ENCODE measurements at places on chromosomes 7 and 10.

DNA sequence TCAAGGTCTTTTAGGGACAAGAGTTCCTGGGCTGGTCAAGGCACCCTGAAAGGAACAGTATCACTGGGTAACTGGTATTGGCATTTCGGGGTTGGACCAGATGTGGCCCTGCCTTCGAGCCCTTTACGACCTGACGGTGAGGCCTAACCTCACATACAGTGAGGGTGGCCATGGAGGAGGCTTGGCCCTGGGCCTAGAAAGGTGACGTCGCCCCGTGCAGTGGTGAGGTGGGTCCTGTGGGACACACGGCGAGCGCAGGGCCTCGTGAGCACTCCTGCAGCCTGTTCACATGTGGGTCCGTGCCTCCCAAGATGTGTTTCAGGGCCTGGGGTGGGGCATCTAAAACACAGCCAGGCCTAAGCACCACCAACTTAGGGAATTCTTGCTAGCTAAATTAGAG, 36.1 kb downstream of the CRHR2 start:
- DNase-seq: no peak

- DNase-seq: no peak
Observed at GRCh38 chr7:39509436-39509835, 56.8 kb upstream of the YAE1 start.

- peak; percentile 87 for DNase-seq
Observed at GRCh38 chr10:50260791-50261281, 9.5 kb upstream of the ASAH2 start.

DNA sequence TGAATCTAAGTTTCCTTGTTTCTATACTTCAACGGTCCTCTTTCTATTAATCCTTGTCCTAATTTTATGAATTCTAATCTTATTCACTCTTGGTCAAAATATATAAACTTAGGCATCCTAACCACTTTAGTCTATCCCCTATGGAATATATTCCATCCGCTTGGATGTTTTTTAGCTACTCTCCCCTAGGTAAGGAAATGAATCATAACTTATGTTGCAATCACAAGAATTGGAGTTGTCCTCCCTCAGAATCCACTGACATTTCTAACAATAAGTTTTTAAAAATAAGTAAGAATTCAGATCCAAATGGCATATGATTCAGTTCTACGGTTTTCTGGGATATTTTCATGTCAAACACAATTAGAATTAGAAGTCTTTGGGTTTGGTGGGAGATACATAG, 1081.6 kb downstream of the SORCS1 start:
- no peak for DNase-seq

DNA sequence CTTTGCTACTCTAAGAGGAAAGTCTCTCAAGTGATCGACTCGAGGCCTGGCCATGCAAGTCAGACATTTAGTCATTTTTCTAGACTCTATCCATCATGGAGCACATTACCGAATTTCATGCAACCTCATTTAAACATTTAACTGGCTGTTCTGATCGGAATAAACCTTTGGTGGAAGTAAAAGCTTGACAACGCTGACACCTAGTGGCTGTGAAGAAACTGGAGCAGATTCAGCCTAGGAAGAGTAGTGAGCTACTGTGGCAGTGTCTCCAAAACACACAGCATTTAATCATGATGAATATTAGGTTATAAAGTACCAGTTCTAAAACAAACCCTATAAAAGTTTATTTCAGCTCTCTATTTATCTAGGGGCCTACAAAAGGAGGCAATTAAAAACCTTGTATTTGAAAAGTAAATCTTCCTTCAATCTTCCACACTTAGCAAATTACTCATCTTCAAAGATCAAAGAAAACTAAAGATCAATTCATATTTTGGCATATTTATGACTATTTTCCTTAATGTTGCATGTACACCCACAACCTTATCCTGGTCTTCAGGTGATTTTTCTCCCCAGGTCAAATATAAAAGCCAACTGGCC, 175.0 kb downstream of the CTNNA3 start:
- DNase-seq: peak; percentile 18

DNA sequence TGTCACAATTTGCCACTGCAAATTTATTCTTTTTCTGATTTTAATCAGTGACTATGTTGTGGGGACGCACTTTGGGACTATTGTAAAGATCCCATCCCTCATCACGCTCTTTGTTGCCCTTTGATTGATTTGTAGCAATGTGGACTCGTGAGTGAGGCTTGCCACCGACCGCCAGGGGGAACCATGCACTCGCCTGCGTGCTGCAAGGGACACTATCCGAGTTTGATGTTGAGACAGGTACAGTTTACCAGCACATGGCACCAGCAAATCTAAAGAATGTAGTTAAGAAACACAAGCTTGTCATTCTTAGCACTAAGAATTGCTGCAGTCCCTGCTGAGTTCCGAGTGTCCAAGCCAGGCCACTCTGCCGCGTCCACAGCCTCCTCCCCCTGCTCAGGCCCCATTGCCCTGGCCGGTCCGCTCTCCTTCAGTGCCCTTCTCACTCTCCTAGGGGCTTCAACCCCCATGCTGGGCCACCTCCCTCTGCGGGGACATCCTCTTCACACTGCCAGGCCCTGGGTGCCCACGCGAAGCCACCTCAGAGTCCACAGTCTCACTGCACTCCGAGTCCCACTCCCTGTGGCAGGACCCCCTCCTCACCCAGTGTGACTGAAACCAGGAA, 2.0 kb upstream of the SFTPA2 start:
- DNase-seq: peak; percentile 39

- no peak for DNase-seq
Observed at GRCh38 chr7:73762659-73762999, 7.4 kb downstream of the CLDN3 start.

- DNase-seq: no peak
Observed at GRCh38 chr10:24277771-24278170, 68.8 kb downstream of the KIAA1217 start.

DNA sequence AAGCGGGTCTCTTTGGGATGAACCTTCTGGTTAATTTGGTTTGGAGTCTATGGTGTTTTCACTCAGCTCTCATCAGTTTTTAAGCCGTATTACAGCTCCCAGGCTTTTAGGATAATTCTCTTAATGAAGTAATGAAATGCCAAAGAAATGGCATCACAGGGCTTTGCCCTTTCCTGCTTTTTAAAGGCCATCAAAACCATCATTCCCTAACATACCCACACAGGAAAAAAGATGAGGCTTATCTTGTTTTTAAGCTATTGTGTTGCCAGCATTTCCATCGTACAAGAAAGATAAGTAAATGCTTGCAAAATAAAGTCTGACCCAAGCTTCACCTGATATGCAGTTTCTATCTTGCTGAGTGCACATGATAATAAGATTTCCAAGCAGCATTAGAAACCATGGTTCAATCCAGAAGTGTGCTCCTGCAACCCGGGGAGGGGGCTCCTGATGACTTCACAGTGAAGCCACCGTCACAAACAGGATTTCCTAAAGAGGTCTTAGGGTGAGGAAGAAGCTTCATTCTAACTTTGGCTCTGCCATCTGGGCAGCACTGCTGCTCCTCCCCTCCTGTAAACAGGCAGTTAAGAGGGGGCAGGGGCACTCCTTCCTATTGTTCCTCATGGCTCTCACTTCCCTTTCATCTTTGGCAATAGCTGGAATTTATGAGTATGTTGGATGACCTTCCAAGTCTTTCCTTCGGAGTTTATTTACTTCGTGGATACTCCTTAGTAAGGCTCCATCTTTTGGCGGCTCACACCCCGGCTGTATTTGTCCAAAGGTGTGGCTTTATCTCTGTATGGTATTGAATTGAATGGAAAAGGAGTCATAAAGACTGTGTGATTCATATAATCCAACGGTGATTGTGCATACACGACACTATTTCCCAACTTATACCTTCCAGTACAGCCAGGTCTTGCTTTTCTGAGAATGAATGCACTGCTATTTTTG, 55.2 kb upstream of the FAM133B start:
- DNase-seq: peak; percentile 21

- no peak for DNase-seq
Observed at GRCh38 chr10:33027088-33027487, 69.1 kb upstream of the ITGB1 start.

DNA sequence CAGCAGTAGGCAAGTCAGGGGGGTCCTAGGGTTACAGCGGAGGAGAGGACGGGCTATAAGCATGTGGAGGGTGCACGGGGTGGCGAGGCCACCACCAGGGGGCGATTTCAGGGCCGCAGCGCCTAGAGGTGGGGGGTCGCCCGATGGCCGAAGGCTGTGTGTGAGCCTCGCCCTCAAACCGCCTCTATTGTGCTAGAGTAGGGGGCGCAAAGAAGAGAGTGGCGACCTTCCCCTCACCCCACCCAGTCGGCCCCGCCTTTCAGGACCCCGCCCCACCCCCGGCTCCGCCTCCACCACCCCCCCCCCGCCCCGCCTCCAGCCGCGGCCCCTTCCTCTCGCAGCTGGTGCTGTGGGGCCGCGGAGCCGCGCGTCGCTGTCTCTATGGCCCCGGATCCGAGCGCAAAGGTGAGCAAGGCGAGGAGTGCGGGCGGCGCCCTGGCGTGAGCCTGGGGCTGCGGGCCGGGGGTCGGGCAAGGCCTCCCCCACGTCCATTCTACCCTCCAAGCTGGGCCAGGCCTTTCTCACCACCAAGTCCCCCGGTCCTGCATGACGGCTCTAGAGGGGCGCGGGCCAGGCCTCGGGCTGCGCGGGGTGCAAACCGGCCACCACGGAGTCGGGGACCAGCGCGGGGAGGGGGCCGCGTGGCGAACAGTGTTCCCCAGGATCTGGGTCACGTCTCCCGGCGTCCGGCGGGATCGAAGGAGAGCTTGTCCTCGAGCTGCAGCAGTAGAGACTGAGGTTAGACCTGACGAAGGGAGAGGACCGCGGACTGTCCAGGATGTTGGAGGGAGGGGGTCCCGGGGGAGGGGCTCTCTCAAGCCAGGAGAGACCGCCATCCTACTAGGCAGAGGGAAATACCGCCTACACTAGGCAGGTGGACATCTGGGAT, at the start of gene SEMA4G:
Gene SEMA4G, plus strand, starts transcription at position 318 of the 889 bp plus-strand sequence. CDS start 3,409 bp downstream, outside the sequence.
- DNase-seq: peak; percentile 14

GRCh38 chr7:99095698-99096097, 48.2 kb downstream of the SMURF1 start:
- no peak for DNase-seq

DNA sequence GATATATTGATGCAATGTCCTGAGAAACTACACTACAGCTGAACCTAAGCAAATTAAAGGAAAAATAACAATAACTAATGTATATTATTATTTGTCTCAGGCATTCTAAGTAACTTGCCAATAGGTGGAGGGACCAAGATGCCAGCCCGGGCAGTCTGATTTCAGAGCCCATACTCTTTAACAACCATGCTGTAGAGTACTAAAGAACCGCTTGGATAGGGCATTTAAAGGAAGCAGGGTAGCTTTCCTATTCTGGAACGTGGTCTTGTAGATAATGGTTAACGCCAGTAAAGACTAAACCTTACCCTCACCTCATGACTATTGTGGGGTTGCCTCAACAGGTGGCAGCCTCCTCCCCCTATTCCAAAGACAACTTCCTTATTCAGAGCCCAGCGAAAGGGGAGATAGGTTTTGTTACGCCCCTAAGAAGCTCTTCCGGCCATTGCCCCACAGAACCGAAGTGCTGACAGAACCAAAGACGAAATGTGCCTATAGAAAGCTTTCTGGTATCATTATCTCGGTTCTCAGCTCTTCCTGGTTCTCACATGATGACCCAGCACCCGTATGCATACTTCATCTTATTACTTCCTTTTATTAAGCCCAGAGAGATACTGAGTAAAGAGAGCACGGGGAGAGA, 707 bp upstream of the C1GALT1 start:
- peak; percentile 91 for DNase-seq

GRCh38 chr7:116797612-116798011, 64.8 kb upstream of the CAPZA2 start:
- DNase-seq: no peak

- DNase-seq: peak; percentile 15
Observed at GRCh38 chr7:102024769-102025391, 207.5 kb downstream of the CUX1 start.

DNA sequence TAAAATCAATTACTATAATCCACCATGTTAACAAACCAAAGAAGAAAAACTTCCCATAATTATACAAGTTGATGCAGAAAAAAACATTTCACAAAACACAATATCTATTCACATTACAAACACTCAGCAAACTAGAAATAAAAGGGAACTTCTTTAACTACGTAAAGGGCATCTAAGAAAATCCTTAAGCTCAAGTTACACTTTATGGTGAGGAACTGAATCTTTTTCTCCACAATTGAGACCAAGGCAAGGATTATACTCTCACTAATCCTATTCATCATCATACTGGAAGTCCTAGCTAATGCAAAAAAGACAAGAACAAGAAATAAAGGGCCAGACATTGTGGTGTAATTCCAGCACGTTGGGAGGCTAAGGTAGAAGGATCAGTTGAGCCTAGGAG, 159.9 kb downstream of the ZNF365 start:
- peak; percentile 51 for DNase-seq

- DNase-seq: peak; percentile 33
Observed at GRCh38 chr10:71836596-71836974, 14.5 kb downstream of the PSAP start.

GRCh38 chr7:40220421-40220911, 85.7 kb downstream of the SUGCT start:
- peak; percentile 2 for DNase-seq

DNA sequence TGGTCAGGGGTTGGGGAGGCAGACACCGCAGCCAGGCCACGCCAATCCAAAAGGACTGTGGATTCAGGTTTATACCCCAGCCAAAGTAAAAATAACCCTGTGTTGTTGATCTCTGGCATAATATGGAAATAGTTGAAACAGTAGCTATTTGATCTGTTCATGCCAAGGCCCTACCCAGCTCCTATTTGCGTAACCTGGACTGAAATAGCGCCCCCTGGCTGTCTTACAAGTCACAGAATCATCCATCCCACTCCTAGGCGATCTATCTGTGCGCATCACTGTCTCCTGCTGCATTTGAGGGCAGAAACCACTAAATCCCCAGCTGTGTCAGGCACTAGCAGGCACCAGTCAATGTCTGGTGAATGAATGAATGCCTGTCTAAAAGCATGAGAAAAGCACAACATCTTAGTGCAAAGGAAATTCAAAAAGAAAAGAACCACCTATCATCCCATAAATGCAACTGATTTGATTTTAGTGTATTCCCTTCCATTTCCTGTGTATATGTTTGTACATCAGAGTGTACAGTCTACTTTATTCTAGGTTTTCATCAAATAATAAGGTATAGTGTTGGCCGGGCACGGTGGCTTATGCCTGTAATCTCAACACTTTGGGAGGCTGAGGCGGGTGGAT, 160.0 kb downstream of the SLIT1 start:
- DNase-seq: peak; percentile 48
